ENCODE measurements at places on chromosomes 3 and 15.

GRCh38 chr3:170507063-170507462 is 78.8 kb downstream of the SLC7A14 start:
- no peak for DNase-seq

DNA sequence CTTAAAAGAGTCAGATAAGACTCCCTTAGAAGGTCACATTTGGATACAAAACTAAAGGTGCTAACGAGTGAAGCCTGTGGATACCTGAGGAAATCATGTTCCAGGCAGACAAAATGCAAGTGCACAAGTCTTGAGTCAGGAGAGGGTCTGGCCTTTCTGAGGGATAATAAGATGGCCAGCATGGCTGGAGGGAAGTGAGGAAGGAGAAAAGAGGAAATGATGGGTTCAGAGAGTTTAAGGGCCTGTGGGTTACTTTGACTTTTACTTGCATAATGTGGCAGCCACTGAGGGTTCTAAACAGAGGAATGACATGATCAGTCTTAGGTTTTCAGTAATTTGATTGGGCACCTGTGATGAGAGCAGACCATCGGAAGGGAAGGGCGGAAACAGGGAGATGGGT is 3.5 kb upstream of the ROPN1B start:
- no peak for DNase-seq

GRCh38 chr15:62625429-62626033 is 417.0 kb upstream of the TPM1 start:
- no peak for DNase-seq

- peak; percentile 42 for DNase-seq
Observed at GRCh38 chr15:90956274-90957030, 1.8 kb downstream of the RCCD1 start.

DNA sequence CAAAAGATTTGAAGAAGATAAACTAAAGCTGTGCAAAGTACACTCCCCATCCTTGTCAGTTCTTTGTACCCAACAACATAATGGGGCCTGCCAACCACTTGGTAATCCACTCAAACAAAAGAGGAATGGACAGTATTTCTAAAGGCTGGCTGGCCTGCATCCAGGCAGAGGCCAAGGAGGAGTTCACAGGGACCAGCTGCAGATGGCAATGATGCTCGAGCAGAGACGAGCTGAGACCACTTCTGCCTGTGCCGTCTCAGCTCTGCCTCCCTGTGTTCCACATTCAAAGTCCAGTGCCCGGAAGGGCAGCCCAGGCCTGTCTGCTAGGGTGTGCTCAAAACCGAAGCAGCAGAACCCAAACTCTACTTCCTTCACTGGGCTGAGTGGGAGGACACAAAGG is 14.3 kb downstream of the CXCR6 start:
- no peak for DNase-seq

- no peak for DNase-seq
Observed at GRCh38 chr3:111980716-111981456, 2.1 kb downstream of the ABHD10 start.

GRCh38 chr15:62482785-62483429 is 317.8 kb upstream of the C2CD4B start:
- no peak for DNase-seq

- no peak for DNase-seq
Observed at GRCh38 chr3:26682406-26682805, 59.8 kb downstream of the LRRC3B start.

DNA sequence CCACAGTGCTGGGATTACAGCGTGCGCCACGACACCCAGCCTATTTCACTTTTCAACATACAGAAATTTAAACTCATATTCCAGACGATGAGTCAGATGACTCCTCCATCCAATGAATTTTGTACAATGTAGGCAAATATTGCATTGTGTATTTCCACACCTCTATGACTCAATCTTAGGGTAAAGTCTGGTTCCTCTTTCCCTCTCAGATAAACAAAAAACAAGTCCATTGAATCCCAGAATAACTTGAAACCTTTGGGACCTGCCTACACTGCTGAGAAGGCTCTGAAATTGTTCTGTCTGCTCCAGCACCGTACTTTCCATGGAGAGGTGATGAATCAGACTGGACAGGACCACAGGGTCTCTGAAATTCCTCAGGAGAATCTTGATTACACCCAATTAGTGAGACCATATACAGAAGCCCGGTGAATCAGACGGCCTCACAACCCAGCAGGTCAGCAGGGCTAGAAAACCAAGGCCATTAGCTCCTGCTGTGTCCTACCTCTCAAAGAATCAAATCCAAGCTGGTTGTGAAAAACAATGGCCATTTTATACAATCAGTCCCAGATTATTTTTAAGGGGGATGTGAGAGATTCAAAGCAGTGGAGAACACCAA is 112.6 kb downstream of the ERC2 start:
- no peak for DNase-seq

DNA sequence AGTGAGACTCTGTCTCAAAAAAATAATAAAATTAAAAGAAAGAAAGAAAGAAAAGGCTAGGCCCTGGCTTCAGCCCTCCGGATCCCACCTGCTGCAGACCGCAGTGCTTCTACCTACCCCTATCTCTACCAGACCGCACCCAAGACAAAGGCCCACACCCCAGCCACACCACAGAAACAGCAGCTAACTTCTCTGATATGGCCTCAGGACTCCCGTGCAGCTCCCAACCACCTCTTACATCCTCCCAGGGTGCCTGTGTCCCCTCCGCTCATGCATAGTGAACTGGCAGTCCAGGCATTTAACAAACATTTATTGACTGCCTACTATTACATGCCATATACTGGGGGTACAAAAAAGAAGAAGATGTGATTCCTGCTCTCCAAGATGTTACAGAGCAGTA is 6.9 kb upstream of the HTR3C start:
- DNase-seq, result no peak

- DNase-seq, result no peak
Observed at GRCh38 chr3:33947272-33948195, 149.1 kb downstream of the PDCD6IP start.

- no peak for DNase-seq
Observed at GRCh38 chr3:47872916-47873315, 70.0 kb downstream of the DHX30 start.

DNA sequence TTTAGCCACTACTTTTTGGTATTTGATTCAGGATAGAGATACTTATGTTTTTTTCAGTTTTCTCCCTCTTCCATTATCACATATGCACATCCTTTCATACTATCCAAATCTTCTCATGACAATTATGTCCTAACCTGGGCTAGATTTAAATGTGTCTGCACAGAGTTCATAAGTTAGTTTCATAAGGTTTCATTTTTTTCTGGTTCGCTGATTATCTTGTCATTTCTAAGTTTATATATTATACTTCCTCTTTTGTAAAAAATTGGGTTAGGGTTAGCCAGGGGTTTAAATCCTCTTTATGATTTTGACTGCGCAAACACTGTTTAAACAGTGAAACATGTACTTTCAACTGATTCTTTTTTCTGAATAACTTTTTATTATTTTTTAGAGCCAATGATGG is 148.6 kb downstream of the SST start:
- DNase-seq, result no peak

DNA sequence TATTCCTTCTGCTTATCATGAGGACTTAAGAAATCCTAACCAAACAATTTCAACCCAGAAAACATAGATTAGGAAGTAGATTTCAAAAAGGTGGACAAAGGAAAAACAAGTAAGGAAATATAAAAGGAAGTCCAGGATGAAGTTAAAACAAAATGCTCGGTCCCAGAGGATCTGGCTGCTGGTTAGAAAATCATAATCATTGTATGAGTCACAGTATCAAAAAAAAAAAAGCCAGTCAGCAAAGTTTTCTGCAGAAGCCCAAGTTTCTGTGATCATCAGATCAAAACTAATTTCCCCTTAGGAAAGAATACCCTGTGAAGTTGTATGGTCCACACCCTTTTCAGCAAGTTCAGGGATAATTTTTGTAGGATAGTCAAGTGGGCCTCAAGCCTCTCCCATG is 43.0 kb upstream of the LRTM1 start:
- DNase-seq, result no peak

GRCh38 chr3:112059497-112059896 is 25.0 kb downstream of the TMPRSS7 start:
- DNase-seq, result no peak

DNA sequence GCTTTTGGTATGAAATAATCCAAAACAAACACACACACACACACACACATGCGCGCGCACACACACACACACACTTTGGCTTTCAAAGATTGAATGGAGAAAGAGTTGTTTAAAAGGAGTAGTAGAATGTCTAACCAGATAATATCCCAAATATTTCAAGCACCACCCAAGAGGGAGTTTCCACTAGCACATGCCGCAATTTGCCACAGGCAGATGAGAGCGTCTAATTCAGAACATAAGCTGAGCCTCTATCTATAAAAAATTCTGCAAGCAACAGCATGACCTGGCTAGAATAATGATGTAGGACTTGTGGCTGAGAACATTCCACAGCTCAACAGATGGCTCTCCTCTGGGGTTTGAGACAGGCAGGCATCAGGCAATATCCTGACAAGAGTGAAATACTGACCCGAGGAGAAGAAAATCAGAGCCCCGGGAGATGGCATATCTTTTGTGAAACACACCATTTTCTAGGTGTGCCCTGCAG is 302.5 kb upstream of the GADL1 start:
- no peak for DNase-seq

DNA sequence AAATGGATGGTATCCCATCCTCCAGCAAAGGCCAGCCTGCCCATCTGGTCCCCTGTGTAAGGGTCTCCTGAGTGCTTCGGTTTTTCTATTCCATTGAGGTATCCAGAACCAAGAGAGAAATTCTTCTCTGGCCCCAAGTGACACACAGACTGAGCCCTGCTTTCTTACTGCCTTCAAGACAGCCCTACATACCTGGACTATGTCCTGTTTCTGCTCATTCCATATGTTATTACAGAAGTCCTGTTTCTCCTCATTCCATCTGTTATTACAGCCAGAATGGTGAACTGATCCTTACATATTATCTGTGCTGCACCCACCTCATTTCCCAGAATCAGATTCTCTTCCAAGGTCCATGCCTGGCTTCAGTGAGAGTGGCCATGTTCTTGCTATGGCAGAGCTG is 115.2 kb downstream of the DCLK3 start:
- no peak for DNase-seq

GRCh38 chr3:24351779-24352469 is 142.7 kb downstream of the THRB start:
- no peak for DNase-seq

DNA sequence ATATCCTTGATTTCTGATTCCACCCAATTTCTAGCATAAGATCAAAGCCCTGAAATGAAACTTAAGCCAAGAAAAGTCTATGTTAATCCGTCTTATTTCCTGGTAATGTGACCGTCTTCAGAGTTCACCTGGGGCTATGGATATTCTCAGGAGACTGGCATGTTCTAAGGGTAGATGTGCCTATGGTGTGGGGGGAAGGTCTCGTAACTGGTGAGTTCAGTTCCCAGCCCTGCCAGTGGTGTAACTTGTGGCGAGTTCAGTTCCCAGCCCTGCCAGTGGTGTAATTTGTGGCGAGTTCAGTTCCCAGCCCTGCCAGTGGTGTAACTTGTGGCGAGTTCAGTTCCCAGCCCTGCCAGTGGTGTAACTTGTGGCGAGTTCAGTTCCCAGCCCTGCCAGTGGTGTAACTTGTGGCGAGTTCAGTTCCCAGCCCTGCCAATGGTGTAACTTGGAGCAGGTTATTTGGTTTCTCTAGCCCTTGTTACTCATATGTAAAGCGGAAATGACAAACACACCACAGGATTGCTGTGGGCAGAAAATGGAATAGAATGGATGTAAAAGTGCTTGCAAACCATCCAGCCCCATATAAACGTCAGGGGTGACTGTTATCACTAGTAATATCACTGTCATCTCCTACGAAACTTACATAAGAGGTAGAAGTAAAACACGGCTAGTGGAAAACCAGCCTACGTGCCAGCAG is 30.4 kb downstream of the SLC51A start:
- DNase-seq, result no peak

DNA sequence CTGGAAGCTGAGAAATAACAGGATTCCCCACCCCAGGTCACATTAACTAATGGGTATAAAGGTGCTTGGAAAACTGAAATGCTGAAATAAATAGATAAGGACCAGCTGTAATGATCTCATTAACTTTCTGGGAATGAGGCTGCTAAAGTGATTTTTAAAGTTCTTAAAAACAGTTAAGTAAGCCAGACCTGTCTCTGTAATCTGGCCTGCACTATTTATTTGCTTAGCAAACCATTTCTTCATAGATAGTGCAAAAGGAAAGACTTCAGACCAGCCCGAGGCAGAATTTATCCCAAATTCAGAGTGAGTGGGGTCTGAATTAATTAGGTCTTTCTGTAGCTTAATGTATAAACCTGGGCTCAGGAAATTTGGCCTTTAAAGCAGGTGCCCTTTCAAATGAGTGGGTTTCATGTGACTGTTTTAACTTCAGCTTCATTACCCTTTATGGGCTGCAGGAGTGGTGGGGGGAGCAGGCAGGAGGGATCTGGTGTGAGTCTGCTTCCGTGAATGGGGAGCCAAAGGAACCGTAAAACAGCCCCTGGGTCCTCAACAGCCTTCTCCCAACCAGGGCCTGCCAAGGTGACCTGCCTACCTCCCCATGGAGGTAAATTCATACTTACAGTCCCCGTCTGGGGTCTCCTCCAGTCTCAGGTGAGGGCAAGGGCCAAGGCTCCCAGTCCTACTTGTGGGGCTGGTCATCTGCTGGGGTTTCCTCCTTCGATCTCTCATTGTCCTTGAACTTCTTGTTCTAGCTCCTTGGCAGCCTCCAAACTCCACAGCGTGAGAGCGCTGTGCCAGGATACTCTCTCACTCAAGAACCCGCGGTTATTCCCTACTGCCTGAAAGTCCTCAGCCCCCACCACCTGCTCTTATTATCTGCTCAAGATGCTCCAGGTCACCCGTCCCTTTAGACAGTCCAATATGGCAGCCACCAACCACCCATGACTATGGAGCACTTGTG is 31.2 kb downstream of the MAGEF1 start:
- DNase-seq, result no peak

GRCh38 chr3:50121072-50122032 is 32.6 kb downstream of the RBM5 start:
- peak; percentile 40 for DNase-seq

DNA sequence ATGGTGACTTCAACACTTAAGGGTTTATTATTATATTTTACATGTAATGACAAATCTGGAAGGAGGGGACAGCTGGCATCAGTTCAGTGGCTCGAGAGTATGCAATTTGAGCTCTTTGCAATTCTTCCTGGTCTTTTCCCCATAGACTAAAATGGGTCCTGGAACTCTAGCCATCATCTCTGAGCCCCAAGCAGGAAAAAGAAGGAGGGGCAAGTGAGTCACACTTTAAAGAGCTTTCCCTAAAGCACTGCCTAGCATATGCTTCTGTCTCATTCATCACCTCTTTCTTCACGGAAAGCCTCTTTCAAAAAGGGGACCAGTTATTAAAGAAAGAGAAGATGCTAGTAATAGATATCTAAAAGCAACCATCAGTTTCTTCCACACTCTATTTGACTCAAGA is 466.3 kb downstream of the ZIC1 start:
- DNase-seq, result no peak

GRCh38 chr3:2810723-2811122 is 299.5 kb downstream of the IL5RA start:
- no peak for DNase-seq

- no peak for DNase-seq
Observed at GRCh38 chr3:61808526-61808925, 247.2 kb downstream of the PTPRG start.

Measured in activated CD4-positive, CD25-positive, alpha-beta regulatory T cell (primary cell).